Cortex of kidney (tissue), 1 donor: ENCODE measurements at places on chromosomes 2 and 18.

DNA sequence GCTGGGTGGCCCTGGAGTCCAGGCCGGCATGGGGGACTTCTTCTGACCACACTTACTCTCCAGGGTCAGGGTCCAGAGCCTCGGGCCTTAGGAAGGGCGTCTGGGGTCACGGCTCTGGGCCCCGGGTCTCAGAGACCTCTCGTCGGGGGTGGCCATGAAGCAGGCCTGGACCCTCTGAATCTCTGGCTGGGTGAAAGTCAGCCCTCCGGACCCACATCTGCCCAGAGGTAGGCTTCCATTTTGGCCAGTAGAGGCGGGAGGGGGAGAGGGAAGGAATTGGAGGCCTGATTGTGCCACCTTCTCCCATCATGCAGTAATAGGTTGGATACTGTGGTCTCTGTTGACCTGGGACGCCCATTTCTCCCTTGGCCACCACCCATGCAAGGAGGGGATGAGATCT is 125.3 kb upstream of the GPC1 start:
- no peak for DNase-seq

DNA sequence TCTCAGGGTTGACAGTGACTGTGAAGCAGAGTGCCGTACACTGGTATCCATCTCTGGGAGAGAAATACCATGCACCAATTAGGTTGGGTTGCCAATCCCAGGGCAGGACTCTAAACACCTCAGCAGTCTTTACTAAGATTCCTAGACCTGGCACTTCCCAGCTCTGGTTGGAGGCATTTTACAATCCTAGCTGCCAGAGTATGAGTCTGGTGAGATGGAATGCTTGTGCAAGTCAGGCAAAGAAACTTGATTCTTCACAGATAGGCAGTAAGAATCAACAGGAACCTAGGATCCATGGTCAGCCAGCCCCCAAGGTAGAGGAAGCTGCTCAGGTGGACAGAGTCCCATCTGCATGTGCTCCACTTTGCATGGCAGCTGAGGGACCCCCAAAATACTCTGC is 6.0 kb upstream of the UGT1A5 start:
- DNase-seq = no peak

- DNase-seq = no peak
Observed at GRCh38 chr2:127531221-127531648, 4.2 kb upstream of the MYO7B start.

DNA sequence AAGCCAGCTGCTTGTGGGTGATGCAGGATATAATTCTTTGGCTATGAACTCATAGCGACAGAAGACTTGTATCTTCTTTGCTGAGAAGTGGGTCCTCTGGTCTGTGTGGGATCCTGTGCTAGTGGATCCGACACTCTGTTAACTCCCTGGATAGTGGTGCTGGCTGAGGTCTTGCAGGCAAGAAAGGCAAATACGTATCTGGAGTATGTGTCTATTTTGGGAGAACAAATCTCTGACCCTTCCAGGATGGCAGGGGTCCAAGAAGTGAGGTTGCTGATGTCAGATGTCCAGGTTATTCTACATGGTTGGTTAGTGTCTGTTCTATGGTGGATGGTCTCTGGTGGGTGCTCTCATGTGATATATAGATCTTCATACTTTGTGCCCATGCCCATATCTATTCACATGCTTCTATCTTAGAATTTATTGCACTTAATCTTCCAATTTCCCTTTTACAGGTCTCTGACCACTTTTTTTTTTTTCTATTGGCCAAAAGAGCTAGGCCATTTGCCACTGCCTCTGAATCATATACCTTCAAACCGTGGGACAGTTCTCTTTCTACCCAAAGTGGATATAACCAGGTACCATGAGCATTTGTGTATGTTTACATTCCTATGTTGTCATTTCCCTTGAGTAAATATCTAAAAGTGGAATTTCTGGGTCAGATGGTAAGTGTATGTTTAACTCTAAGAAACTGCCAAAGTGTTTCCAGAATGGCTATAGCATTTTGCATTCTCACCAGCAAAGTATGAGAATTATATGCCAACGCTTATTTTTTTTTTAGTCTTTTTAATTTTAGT is 45.1 kb upstream of the RBMS1 start:
- DNase-seq = no peak

DNA sequence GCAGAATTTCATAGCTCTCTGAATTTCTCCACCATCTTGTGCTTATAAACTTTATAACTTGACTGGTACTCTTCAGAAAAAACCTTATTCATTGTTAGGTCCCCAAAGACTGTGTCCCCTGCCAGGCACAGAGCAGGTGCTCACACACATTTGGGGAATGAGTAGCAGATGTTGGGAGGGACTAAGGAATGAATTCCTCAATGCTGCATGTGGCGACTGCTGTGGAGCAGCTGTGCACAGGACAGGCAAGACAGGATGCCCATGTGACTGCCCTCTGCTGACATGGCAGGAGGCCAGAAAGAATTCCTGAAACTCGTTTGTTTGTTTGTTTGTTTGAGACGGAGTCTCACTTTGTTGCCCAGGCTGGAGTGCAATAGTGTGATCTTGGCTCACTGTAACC is 122.3 kb upstream of the ITGA6 start:
- no peak for DNase-seq

DNA sequence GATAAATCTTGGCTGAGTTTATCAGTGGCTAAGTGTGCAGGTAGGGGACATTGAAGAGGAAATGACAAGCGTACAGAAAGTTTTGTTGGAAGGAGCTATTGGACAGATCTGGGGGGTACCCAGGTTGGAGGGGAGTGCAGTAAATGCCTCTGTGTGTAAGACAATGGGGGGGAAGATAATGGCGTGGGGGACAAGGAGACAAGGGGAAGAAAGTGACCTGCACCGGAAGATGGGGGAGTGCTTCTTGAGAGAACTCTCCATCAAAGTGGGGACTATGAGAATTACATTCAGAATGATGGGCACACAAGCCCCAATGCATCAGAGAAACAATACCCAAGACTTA is 190.0 kb downstream of the ALPK2 start:
- DNase-seq = no peak

DNA sequence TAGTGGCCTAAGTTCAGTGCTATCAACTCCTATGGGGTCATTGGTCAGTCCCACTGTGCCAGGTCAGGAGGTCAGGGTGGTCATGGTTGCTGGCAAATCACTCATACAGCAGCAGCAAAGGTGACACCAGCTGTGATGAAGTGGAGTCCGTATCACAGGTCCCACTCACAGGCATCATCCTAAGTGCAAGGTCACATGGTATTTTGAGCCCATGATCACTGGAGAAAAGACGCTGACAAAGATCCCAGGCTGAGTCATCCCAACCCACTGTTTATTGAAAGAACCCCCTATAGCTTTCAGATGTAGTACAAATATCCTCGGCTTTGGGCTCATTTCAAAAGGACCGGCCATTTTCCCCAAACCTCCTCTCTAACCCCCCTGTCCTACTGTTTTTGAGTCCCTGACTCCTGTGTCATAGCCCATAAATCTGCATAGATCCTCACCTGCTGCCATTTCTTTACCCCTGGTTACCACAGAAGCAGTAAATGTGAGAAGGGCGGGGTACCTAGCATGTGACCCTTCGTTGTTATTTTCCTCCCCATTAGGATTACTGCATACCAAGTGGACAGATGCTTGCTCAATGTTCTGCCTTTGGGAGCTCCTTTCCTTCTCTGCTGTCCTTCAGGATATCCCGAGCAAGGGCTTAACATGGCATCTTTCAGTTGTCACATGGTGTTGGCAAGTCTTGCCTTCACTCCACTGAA is 107.7 kb downstream of the COL6A3 start:
- DNase-seq = no peak

DNA sequence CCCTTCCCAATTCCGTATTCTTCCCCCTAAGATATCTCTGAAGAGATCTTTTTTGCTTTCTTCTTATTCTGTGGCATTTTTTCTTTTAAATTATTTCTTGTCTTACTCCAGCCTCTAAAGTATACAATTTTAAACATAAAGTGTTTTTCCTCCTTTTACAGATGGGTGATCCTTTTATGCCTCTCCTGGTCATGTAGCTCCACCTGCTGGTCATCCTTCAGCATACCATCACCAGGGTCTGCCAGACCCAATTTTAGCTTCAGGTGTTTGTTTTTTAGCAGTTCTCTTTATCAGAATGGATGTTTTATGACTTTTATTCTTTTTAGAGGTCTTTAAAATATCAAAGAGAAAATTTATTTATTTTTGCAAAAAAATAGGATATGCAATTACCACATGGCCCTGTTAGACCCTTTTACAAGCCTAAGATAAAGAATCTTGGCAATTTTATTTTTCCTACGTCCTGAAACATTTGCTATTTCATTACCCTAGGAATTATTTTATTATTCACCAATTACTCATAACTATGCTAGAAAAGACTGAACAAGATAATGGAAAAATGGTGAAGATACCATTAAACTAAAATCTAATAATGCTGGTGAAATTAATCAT is 55.5 kb downstream of the PIGN start:
- DNase-seq = no peak

DNA sequence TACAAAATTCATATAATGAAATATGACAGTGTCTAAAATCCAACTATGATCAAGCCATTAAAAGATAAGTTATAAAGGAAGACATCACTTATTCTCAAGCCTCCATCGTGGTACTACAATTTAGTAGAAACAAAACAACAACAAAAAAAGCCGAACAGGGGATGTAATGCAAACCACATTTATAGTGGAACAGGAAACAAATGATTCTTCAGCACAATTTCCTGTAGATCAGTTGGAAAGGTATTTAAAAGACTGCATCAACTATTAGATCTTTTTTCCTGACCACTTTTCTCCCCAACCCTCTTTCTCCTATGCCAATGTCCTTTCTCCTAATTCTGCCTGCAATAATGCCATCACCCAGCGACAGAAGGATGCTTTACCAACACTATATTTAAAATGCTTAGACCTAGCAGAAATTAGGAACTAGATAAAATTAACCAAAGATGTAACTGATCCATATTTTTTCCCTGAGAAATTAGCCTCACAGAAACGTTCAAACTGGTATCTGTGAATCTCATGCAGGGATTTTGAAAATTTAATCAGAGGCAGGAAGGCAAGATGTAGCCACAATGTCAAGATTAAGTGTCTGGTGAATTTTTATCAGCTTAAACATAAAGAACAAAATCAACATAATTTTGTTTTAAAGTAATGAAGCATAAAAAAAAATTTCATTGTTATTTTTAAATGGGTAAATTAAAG is 271.4 kb downstream of the TCF4 start:
- no peak for DNase-seq
